ENCODE measurements at places on chromosomes 12 and 14. TPM values are rescaled to one million over a fixed set of nuclear protein-coding genes. Genes with fewer than 3 reads are reported as not detected.

Gene ASB2
- polyA plus RNA-seq, result 26.1 TPM

Gene IGF1
- polyA plus RNA-seq, result 21.2 TPM

Gene MYRFL
- polyA plus RNA-seq, result 0.17 TPM

Gene TPH2
- not detected for polyA plus RNA-seq

Gene DDN
- 20.4 TPM for polyA plus RNA-seq

Gene PRIM1
- polyA plus RNA-seq, result 12.2 TPM

Gene MGAT4C
- polyA plus RNA-seq, result 0.42 TPM

Gene FKBP3
- 121 TPM for polyA plus RNA-seq

Gene RNASE7
- not detected for polyA plus RNA-seq

Gene SERPINA12
- not detected for polyA plus RNA-seq

Gene PPP4R3A
- 60.0 TPM for polyA plus RNA-seq

Gene ALG10
- 4.1 TPM for polyA plus RNA-seq

Gene KCNMB4
- polyA plus RNA-seq, result 15.8 TPM

Gene METTL25
- polyA plus RNA-seq, result 11.4 TPM

Gene PNMA1
- polyA plus RNA-seq, result 27.0 TPM

Gene GLI1
- 8.3 TPM for polyA plus RNA-seq

Gene RDH11
- 40.0 TPM for polyA plus RNA-seq

Gene SYNDIG1L
- not detected for polyA plus RNA-seq

Data from muscle of back (tissue), 13 donors.